ENCODE measurements at places on chromosomes 5 and 9.

GRCh38 chr9:120869726-120870125, 7.3 kb downstream of the PHF19 start:
- no peak for DNase-seq

- no peak for DNase-seq
Measured at GRCh38 chr5:83364312-83365299, 106.9 kb upstream of the VCAN start.

DNA sequence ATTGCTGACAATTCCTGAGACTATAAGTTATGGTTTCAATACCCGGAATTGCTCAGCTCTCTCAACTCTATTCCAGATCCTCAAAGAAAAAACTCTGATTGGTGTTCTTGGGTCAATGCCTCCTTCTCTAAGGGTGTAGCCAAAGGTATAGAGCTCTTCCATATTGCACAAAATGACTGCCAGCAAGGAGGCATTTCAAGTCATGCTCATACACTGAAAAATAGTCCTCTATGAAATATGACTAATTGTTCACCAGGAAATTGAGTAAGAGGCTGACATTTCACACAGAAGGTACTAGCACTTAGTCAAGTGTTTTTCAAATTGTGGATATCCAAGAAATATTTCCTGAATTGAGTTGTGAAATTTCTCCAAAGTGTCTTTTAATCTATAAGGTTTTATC, 111.1 kb upstream of the KLF9 start:
- DNase-seq, result no peak

- DNase-seq, result no peak
Measured at GRCh38 chr9:12997009-12997408, 222.2 kb downstream of the LURAP1L start.

GRCh38 chr5:102545175-102545574, 46.4 kb upstream of the SLCO6A1 start:
- no peak for DNase-seq

DNA sequence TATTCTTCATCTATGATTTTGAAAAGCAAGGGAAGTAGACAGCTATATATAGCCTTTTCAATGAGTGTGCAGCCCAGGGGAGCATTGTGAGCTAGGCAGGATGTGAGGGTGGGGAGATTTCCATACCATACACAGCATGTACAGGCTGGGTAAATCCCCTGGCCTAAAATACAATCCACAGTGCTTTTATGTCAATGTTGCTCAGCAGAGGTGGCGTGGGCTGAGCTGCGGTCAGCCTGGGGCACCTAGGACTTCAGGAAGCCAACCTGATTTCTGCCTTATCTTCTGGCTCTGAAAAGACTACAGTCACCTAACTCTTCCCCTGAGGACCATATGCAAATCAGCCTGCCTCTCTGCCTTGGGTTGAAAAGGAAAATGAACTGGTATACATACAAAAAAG, 6.3 kb upstream of the GARIN3 start:
- no peak for DNase-seq

GRCh38 chr9:81382281-81382680, 307.1 kb downstream of the TLE1 start:
- DNase-seq, result no peak

GRCh38 chr9:78677326-78677725, 380.4 kb downstream of the PSAT1 start:
- DNase-seq, result no peak

DNA sequence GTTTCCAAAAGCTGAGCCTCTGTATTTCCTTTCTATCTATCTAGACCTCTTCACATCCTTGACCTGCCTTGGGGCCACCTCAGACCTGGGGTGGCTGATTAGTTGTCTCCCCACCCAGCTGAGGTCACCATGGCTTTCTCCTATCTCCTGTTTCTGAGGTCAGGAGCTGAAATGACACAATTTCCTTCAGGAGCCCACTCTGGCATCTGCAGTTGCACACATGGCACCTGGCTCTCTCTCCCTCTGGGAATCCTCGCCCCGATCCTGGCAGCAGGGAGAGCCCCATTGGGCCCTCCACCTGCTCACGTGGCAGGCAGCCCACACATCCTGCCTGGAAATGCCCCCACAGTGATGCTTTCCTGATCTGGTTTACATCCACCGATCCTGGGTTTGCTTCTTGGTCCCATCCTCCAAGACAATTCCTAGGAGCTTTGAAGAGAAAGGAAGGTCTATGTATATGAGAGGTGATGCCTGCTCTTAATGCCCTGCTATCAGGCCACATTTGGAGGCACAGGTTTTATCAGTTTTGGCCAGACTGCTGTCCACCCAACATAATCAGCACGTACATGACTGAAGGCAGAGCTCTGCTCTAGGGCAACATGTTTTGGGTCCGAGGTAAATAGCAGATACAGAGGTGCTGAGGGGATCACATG, 53.7 kb downstream of the MARCHF3 start:
- DNase-seq, result no peak

- DNase-seq, result no peak
Measured at GRCh38 chr9:84828046-84828445, 158.5 kb downstream of the NTRK2 start.
